CD8-positive, alpha-beta T cell (primary cell): ENCODE measurements at places on chromosomes 3 and 15.
A peak's percentile ranks its signal among the peaks of the same experiment; 100 is the strongest.

DNA sequence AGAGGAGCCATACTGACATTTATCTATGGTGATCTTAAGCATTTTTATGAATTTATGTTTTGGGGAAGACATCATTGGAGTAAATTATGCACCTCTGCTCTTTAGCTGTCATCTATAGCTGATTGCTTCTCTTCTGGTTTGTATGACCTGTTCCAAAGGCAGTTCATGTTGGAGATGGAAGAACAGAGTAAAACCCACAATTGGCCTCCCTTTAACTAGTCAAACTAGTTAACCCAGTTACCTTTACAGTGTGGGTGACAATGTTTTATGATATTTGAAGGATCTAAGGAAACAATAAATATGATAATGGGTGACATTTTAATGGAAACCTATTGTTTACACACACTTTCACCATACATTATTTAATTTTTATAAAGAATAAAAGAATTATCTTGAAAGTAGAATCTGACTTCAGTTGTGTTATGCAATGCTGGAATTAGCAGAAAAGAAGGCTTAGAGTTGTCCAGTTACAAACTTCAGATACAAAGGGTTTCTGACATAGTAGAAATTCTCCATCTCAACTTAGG, 263.5 kb downstream of the NFKBIZ start:
- DNase-seq = no peak

DNA sequence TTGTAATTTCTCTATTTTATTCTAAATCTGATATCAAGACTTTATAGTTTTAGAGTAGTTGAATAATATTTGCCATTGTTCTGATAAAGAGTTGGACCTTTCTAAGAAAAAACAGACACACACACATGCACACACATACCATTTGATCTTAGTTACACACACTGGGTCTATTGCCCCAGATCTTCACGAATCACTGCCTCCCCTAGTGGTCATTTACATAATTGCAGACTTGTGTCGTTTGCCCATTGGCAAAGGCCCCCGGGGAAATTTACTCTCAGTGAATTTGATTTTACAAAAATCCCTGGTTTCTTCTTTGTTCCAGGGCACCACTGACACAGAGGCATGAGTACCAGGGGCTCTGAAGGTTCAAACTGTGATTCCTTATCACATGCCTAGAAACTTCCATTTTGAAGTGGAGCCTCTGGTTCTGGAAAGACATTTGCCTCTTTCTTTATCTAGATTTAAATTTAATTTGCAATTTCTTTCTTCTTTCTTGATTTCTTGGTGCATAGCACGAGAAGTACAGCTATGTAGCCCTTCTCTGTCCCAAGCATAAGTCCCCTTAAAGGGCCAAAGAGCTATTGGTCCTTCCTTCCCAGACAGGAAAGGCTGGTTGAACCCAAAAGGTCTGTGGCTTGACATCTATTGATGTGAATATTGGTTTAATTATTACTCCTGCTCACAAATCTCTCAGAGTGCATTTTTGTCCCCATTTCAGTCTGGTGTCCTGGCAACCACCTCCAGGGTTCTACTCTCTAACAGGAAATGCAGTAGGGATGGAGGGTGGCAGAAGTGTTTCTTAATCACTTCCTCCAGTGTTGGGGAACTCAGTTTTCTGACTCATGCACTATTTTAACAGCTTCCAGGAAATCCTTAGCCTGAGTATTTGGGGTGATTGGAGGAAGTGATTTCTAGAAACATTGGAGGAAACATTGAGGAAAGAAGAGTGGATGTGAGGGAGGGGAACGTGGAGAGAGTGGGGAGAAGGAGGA, 32.4 kb upstream of the SLC6A11 start:
- no peak for DNase-seq

- no peak for DNase-seq
These were observed 555 bp downstream of the TM2D3 start for GRCh38 chr15:101651554-101652097.

GRCh38 chr15:25062551-25063430, 108.0 kb downstream of the SNRPN start:
- no peak for DNase-seq

- DNase-seq = no peak
These were observed 1332.8 kb downstream of the ZPLD1 start for GRCh38 chr3:103767635-103768034.

GRCh38 chr3:15279671-15280402, 52.5 kb downstream of the SH3BP5 start:
- DNase-seq = no peak

GRCh38 chr15:85401108-85401774, 20.8 kb downstream of the AKAP13 start:
- no peak for DNase-seq

DNA sequence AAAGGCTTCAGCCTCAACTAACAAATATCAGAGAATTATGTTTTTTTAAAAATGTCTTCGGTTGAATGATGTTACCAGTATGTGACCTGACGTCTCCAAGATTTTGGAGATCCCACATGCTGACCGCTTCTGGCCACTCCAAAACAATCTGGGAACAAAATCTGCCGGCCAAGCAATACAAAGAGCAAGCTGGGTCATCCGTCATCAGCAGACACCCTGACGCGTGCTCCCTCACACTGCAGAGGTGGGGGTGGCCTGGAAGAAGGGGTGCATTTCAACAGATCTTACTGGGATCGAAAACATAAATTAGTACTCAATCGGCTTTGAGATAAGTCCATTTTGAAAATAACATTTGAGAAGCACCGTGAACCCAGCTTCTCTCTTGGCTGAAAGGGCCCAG, 33.6 kb downstream of the HES1 start:
- DNase-seq = no peak

DNA sequence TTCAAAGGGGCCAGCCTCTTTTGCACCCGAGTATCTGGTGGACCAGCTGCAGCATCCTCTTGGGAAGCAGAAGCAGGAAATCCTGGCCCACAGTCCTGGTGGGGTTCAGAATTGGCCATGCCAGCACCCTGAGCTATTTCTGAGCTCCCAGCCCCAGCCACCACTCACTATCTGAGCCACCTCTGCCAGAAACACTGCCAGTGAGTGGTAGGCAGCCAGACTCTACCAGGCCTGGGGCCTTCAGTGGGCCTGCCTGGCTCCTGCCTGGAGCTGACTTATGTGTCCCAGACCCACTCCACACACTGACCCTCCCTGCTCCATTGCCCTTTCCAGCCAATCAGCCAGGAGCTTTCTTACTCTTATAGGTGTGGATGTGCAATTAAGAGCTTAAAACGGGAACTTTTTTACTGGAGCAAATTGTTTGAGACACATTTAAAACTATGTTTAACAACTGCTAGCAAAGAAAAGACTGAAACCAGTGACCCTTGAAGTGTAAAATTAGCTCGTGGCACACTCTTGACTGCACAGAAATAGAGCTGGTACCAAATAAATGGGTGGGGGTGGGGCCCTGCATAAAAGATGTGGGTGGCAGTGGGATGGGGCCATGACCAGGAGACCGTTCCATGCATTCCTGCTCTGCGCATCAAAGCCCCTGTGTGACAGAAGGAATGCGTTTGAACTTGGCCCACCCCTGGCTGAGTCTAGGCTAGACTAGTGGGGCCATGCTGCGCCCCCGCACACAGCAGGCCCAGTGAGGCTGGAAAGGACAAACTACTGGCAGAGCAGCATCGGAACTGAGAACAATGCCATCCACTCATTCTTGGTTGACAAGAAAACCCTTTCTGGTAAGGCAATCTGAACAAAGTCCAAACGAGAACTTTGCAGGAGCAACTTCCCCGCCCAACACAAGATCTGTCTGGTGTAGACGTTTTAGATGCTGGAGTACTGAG, 48.0 kb downstream of the CTNNB1 start:
- DNase-seq = no peak

- no peak for DNase-seq
These were observed 18.9 kb downstream of the MAP2K1 start for GRCh38 chr15:66405615-66406014.

- DNase-seq = no peak
These were observed 76.3 kb downstream of the SUCNR1 start for GRCh38 chr3:151949706-151950105.

DNA sequence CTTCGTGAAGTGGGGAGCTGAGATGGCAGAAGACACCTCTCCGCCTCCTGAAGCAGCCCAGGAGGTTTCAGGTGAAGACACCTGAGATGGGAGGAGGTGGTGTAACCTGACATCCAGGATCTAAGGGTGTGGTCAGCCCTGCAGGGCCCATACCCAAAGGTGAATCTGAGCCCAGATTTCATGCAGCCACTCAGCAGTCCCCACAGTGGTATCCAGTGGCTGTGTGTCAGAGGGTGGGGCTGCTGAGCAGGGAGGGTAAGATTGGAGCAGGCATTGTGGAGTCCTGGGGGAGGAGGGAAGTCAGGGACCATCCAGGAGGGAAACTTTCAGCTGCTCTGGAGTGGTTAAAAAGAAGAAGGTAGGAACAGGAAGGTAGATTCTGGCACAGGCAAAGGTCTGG, 46.0 kb upstream of the SMAD6 start:
- DNase-seq = no peak

DNA sequence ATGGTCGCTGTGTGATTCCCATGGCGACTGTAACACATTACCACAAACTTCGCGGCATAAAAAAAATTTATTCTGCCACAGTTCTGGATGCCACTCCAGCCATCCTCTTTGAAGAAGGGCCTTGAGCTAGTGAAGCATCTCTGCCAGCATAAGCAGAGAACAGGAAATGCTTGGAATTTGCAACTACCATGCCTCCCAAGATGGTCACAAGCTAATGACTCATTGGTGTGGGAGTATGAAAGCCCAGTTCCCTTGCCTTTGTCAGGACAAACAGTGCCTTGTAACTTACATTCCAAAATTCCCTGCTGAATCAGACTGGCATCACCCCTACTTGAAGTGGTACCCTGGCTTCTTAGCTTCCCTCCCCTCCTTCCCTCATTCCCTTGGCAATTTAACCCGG, 129.7 kb downstream of the PROS1 start:
- DNase-seq = no peak

- DNase-seq = no peak
These were observed 532.8 kb upstream of the TBL1XR1 start for GRCh38 chr3:177729956-177730681.

- no peak for DNase-seq
These were observed 230.9 kb downstream of the NSUN3 start for GRCh38 chr3:94293793-94294195.

GRCh38 chr15:48006031-48006511, 114.7 kb upstream of the SLC24A5 start:
- no peak for DNase-seq

DNA sequence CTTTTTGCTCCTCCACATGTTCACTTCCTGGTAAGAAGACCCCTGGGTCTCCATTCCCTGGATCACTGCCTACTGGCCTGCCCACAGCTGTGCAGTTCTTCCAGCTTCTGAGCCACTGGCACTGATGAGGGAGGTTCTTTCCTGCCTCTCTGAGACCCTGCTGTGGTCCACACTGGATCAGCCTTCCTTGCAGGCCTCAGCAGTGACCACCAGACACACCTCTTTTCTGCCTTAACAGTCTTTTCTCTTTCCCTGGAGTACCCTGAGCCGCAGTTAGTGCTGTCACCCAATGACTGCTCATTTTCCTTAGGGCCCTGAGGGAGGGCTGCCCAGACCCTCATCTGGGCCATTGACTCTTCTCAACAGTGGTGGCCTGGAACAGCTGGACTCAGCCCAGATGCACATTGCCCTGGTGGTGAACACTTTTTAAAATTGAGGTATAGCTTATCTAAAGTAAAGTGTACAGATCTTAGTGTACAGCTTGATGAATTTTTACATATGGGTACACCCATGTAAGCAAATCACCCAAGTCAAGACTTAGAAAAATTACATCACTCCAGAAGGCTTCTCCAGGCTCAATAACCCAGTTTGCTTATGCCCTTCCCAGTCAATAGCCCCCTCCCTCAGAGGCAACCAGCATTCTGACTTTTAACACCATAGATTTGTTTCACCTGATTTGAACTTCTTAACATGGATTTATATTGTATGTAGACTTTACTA, 32.8 kb upstream of the C3orf80 start:
- no peak for DNase-seq

GRCh38 chr3:50573566-50574443, 4.5 kb downstream of the HEMK1 start:
- peak; percentile 79 for DNase-seq

- no peak for DNase-seq
These were observed 18.6 kb downstream of the POMGNT2 start for GRCh38 chr3:43087249-43087776.

DNA sequence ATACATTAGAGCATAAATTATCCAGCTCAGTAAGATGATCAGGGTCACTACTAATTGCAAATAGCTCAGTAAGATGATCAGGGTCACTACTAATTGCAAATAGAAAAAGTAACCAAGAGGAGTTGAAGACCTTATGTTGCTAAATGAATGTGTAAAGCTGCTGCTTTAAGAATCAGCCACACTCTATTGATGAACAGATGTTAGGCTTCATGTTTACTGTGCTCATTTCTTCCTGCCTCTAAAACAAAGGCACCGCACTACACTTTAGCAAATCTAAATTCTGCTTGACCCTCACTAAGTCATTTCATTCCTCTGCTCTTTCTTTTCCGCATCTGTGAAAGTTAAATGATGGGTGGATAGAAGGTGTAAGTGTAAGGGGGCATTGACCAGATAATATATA, 92.6 kb upstream of the PLSCR4 start:
- DNase-seq = no peak

DNA sequence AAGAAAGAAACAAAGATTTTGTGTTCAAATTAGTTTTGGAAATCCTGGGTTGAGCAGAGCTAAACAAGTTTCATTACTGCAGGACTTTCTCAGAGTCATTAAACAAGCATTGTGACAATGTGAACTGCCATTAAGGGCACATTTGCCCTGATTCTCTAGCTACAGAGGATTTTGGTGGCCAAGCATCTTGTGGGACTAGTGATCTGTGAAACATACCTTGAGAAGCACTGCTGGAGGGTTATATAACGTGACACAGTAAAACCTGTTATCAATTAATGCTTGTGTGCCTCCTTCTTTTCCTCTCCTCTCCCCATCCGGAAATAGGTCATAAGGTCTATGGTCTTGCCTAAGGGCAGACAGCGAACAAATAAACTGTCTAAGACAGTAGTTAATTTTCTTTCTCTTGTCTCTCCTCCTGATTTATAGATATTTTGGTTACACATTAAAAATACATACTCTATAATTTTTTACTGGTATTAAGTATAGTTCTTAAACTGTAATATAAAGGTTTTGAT, 167.3 kb upstream of the NANOGP8 start:
- DNase-seq = no peak

DNA sequence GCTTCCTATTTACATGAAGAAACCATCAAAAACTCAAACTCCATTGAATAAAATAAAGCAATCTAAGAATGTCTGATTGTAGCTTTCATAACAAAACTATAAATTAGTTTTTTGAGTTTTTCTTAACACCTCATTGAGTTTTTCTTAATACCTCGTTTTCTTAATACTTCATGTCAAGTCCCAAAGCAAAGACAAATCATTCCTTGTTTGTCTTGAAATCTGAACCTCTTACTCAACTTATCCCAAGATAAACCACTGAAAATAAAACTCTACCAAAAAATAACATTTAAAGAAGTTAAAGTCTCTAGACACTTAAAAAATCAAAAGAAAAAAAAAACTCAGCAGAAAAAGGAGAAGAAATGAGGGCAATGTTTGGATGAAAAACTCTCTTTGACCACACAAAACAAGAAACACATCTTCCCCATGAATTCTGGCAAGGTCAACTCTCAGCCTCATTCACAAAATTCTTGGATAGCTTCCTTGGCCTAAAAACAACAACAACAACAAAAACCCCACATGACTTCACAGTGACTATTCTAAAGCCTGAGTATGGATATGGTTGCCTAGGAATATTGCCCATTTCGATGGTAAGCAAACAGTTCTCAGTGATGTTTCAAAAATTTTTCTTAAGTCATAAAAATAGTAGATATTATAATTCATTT, 38.2 kb downstream of the TMCC1 start:
- no peak for DNase-seq
